ENCODE measurements at places on chromosomes 5 and 9.

DNA sequence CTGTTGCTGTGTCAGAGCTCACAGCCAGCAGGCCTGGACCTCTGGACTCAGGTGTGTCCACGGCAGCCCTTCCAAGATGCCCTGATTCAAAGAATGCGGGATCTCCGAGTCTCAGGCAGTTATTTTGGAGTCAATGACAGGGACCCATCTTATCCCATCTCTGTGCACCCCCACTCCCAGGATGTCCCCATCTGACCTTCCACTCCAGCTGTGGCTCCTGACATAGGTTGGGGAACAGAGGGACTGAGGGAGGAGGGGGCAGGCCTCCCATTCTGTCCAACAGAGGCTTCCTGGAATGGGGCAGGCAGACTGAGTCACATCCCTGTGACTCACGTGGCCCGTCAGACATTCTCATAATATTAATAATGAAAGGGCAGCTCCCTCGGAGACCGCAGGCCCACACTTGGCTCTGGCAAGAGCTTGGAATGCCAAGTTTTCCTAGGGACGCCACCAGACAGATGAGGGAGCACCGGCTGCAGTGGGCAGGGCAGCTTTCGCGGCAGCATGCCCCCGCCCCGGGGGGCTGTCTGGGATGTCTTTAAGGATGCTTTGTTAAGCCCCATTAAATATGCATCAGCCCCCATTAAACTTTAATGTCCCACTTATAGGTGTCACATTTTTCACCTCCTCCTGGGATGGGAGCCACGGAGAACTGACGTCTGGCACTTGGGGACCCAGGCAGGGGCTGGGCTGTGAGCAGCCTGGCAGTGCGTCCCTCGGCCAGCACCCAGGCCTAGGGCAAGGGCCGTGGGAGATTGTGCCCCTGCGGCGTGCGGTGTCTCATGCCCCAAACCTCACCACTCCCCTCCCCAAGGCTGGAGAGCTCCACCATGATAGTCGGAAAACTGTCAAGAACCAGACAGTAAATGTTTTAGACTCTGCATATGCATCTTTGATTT, 23.6 kb upstream of the FIBCD1 start:
- no peak for DNase-seq

DNA sequence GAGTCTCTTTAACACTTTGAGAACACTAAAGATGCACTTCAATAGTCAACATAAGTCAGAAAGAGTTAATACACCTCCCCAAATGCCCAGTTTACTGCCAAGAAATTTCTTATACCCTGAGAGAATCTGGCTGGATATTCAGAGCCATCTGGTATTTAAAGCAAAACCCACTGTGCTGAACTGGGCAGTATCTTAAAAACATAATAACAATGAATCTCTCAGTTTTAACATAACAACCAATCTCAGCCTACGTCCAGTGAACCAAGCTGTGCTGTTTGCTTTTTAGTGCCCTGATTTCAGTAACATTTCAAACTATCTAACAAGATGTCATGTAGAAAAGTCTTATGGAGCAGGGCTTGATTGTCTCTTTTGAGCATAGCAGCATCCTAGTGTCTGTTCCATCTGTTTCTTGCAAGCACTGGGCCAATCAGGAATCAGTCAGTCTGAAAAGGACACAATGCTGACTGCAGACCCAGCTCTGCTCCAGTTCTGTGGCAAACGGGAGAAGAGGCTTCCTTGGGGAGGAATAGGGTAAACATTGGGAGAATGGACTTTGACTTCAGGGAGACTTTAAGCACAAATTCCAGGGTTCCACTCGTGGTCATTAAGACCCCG, 43.6 kb upstream of the FAM81B start:
- DNase-seq = no peak

- no peak for DNase-seq
Measured at GRCh38 chr9:16715404-16715803, 155.1 kb downstream of the BNC2 start.

GRCh38 chr5:172147857-172148256, 40.2 kb downstream of the STK10 start:
- DNase-seq = no peak

DNA sequence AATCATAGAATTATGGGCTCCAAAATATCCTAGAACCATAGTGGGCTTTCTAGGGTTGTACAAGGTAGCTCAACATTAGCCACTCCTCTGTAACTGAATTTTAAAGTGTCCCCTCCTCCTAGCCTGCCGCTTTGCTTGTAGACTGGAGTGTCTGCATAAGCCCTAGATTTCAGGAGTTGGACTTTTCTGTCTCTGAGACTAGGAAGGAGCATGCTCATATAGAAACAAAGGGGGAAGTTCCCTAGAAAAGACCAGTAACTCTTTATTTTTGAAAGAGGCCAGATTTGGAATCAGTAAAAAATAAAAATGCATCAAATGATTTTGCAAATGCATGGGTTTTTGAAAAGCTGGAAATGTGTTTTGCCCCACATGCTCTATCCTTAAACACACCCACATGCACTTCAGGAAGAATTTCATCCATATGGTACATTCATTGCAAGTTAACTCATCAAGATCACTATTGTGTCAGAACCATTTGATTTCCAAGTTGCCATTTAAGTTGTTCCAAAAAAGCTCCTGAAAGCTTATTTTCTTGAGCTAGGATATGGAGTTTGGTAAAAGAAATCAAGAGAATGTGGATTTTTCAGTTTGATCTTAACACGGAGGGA, 121.0 kb upstream of the NR3C1 start:
- no peak for DNase-seq

DNA sequence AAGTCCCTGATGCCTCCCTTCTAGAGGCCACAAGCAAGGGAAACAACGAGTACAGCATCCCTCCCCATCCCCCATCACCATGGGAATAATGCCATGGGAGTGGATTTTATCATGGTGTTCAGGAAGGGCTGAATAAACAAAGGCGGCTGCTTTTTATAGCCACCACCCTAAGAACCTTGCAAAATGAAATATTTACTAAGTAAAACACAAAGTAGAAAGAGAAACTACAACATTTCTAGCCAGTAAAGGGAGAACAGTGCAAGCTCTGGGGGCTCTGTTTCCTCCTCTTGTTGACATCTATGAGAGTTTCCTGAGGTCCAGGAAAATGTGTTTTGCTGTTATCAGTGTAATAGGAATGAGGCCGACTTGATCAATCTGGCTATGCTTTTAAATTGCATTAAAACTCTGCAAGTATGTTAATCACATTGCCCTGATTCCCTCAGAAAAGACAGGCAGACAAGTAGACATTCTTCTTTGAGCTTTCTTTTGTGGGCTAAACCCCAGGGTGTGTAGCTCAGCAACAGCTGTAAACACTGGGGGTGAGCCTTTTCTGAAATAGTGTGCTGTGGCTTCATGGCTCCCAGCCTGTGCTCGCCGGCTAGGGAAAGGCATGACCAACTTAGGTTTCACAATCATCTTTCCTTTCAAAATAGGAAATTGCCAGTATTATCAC, 31.1 kb downstream of the SV2C start:
- no peak for DNase-seq

- no peak for DNase-seq
Measured at GRCh38 chr5:149439899-149440542, 60.9 kb upstream of the IL17B start.

GRCh38 chr5:50595199-50595598, 71.2 kb upstream of the PARP8 start:
- DNase-seq = peak; percentile 12

- no peak for DNase-seq
Measured at GRCh38 chr5:178793151-178793550, 62.7 kb upstream of the ZNF354A start.

GRCh38 chr5:37742111-37742510, 97.7 kb downstream of the GDNF start:
- no peak for DNase-seq

- DNase-seq = no peak
Measured at GRCh38 chr5:114391321-114391720, 29.5 kb downstream of the KCNN2 start.

GRCh38 chr5:122391621-122392020, 79.6 kb downstream of the SNCAIP start:
- DNase-seq = no peak

DNA sequence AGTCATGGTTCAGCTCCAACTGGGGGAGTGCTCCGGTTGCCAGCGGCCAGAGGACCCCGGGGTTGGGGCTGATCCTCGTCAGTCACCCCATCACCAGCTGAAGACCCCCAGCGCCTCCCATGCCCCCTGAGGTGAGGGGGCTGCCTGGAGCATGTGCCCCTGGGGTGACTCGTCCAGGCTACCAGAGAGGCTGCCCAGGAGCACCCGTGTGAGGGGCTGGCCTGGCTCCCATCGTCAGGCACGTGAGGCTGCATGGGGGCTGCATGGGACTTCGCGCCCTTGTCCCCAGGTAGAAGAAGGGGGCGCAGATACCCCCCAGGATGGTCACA, 46.4 kb upstream of the EGFL7 start:
- no peak for DNase-seq

GRCh38 chr5:173686950-173687349, 70.5 kb upstream of the BOD1 start:
- DNase-seq = no peak

- DNase-seq = no peak
Measured at GRCh38 chr5:160251406-160252155, 22.3 kb downstream of the FABP6 start.

GRCh38 chr5:112625689-112626438, 111.8 kb upstream of the APC start:
- DNase-seq = no peak

DNA sequence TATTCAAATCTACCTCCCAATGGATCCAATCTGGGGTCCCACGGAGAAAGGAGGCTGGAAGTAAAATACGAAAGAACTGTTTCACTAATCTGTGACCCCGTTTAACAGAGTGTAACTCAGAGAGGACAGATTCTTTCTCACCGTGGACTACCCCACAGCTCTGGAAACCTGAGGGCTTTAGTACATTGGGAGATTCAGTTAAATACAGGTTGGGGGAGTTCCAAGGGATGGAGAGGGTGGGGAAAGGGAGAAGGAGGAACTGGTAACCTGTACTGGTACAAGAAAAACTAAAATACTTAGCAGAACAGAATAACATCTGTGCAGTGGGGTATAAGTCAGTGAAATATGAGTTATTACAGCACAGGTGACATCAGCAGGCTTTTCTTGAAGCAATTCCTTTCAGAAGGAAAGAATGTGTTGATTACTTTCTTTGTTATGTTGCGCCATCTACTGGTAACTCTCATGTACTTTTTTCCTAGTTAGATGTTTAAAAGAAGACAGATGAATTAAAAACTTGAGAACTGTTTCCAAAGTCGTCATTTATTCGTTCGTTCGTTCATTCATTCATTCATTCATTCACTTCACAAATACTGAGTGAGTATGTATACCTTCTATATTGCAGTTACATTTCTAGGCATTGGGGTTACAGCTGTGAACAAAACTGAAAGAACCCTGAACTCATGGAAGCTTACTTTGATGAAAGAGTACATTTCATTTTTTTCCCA, 30.0 kb upstream of the STOM start:
- DNase-seq = peak; percentile 57

GRCh38 chr9:121975801-121976277, 117.3 kb downstream of the TTLL11 start:
- no peak for DNase-seq

GRCh38 chr5:151047814-151048425, 27.5 kb downstream of the GPX3 start:
- DNase-seq = peak; percentile 31

- no peak for DNase-seq
Measured at GRCh38 chr5:143044265-143044664, 274.1 kb downstream of the ARHGAP26 start.

- no peak for DNase-seq
Measured at GRCh38 chr5:109394806-109395205, 15.0 kb downstream of the PJA2 start.

GRCh38 chr5:4192111-4192510, 596.5 kb downstream of the IRX1 start:
- no peak for DNase-seq

GRCh38 chr9:88041447-88041846, 67.1 kb upstream of the CDK20 start:
- DNase-seq = no peak

GRCh38 chr5:16225927-16226326, 46.3 kb upstream of the MARCHF11 start:
- DNase-seq = no peak

- no peak for DNase-seq
Measured at GRCh38 chr9:76101947-76102346, 211.5 kb downstream of the PCSK5 start.

DNA sequence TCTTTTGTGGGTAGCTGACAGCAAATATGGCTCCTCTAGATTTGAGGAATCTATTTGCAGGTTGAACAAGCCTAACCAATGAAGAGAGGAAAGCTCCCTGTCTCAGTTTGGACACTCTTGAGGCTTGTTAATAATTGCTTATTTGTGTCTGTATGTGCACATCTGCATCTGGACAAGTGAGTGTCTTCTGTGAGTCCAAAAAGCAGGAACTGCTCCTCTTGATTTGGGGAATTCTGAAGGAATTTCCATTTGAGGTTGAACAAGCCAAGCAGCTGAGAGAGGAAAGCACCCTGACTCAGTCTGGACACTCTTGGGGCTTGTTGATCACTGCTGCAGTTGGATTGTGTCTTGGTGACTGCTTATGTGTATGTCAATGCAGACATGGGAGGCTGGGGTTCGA, 211.6 kb downstream of the DTWD2 start:
- no peak for DNase-seq

DNA sequence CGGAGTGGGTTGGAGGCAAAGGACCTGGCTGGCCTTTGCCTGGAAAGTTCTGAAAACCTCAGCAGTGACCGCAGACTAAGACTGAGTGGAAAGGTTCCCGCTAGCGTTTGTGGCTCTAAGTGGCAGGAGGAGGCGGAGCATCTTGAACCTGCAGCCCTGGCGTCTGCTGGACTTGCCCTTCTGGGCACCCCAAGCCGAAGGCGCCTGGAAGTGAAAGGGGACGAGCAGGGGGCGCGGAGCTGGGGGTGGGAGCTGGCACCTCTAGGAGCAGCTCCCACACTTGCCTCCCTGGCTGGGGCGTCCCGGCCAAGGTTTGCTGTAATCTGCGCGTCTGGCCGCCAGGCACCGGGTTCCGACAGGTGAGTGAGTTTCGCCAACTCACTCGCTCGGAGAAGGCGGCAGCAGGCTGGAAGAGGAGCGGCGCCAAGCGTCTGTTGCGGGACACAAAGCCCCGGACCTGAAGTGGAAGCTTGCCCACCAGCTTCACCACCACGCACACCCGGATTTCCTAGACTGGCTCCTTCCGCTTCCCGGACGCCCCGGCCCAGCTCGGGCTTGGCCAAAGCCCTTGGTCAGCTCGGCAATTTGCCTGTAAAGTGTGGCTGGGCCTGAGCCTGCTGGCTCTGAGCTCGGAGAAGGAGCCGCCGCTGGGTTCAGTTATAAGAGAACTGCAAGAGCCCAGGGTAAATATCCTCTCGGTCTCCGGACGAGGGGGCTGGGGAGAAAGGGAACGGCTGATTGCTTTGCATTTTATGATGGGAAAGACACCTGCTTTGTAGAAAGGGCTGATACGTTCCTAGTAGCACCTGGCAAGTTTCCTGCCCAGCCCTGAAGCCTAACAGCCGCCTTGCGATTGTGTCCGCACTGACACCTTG, at the start of gene GNA14:
TSS of gene GNA14 (minus strand) at position 89 of the 875 bp plus-strand sequence. CDS start 529 bp downstream, outside the sequence.
- DNase-seq = no peak

GRCh38 chr9:130888146-130888885, 8.3 kb downstream of the QRFP start:
- DNase-seq = no peak

Measured in CD4-positive, alpha-beta T cell treated with Interleukin-6 at 100 ng/mL for 8 hours (primary cell).